ENCODE measurements at places on chromosomes 1 and 21. TPM values are rescaled to one million over a fixed set of nuclear protein-coding genes. Genes with fewer than 3 reads are reported as not detected.

- no peak for DNase-seq
Measured at GRCh38 chr1:150262388-150263320, 5.1 kb downstream of the CA14 start.

Gene C8B
- polyA plus RNA-seq = not detected

Gene DUSP23
- polyA plus RNA-seq = 50.1 TPM

DNA sequence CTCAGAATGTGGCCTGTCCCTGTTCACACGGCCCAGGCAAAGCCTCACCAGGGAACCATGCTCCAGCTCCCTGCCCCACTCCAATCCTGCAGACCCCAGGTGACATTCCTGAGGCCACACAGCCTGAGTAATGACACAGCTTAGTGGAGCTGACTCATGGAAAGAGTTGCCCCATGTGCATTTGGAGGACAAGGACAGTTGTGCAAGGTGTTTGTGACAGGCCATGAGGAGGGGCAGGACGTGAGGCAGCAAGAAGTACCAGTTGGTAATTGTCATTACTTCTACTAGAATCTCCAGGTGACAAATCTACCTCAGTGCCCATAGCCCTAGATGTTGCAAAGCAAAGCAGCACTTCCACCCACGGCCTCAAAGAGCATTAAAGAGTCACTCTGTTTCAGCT, 15.2 kb downstream of the PRR9 start:
- DNase-seq = no peak

Gene LRRC71
- 0.03 TPM for polyA plus RNA-seq

DNA sequence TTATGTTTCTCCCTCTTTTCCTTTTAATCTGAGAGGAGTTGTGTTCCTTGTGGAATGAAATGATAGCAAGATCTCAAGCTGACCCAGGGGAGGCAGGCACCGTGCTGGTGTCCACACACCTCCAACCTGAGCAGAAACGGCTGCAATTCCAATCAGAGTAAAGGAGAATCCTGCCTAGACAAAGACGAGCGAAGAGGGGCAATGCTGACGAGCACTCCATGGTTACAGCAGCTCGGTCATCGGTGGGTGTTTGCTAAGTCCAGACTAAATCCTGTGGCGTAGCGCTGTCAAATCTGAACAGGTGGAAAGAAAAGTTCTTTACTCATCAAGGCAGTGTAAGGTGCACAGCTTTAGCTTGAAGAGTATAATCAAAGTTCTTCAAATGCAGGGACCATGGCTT, 74.8 kb downstream of the PLD5 start:
- no peak for DNase-seq

Gene ANXA9
- 0.10 TPM for polyA plus RNA-seq

- DNase-seq = no peak
Measured at GRCh38 chr1:63223426-63223825, 98.9 kb upstream of the FOXD3 start.

- DNase-seq = peak; percentile 29
Measured at GRCh38 chr21:44918581-44919033, 2.1 kb downstream of the ITGB2 start.

DNA sequence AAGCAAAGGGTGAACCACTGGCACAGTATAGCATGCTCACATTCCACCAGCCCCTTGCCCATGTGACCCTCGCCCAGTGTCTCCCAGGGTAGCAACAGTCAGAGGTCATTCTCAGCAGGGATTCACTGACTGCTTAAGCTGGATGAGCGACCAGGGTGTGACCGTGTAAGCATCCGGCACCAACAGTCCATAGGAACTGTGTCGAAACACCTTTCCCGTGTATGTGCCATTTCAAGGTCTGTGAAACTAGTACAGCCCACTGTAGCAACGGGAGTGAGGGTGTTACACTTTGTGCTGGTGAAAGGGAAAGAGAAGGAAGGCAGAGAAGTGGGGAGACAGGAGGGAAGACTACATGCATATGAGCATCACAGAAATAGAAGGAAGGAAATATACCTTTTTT, 10.8 kb downstream of the PIK3C2B start:
- DNase-seq = no peak

Gene FASLG
- polyA plus RNA-seq = not detected

GRCh38 chr21:21547368-21547953, 549.3 kb downstream of the NCAM2 start:
- DNase-seq = no peak

Gene CCDC28B
- polyA plus RNA-seq = 44.3 TPM

GRCh38 chr1:91761295-91761721, 124.6 kb downstream of the TGFBR3 start:
- peak; percentile 63 for DNase-seq

Gene ZNF648
- polyA plus RNA-seq = not detected

- peak; percentile 56 for DNase-seq
Measured at GRCh38 chr1:178945763-178946266, 74.9 kb upstream of the ANGPTL1 start.

Gene MYCL
- polyA plus RNA-seq = 0.10 TPM

Gene GBP6
- polyA plus RNA-seq = 0.03 TPM

DNA sequence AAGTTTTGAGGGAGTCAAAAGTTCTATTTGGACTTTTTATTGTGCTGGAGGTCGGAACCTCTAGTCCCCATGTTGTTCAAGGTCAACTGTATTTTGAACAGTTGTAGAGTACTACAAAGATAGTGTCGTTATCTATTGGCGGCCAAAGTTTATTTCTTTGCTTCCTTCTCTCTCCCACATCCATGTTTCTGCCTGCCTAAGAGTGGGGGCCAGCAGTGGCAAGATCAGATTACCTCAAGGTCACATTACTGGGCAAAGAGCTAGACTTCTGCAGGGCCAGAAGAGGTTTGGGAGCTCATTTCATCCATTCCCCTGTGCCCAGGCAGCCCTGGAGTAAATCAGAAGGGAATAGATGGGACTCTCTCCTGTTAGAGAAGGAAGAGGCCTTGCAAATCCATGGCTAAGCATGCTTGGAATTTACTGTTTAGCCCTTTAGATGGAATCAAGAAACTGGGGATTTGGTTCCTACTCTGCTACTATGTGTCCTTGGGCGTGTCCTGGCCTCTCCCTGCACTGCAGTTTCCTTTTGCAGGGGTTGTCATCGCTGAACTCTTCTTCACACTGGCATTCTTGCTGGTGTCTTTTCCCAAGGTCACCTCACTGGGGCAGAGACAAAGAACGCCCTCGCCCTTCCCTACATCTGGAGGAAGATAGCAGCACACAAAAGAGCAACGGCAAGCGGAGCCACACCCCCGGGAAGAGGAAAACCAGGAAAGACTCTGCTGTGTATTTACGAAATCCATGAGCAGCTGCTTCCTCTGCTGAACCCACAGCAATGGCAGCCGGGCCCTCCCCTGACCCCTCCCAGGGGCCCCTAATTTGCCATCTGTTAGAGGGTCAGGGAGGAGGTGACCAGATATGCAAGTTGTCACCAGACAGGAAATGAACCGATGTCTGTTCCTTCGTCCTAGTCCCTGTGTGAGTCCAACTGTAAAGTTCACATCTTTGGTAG, 73.3 kb downstream of the PLPP3 start:
- peak; percentile 36 for DNase-seq

Gene DNMT3L
- not detected for polyA plus RNA-seq

- no peak for DNase-seq
Measured at GRCh38 chr21:33259428-33259827, 6.7 kb upstream of the IL10RB start.

Gene DIRAS3
- polyA plus RNA-seq = 0.39 TPM

DNA sequence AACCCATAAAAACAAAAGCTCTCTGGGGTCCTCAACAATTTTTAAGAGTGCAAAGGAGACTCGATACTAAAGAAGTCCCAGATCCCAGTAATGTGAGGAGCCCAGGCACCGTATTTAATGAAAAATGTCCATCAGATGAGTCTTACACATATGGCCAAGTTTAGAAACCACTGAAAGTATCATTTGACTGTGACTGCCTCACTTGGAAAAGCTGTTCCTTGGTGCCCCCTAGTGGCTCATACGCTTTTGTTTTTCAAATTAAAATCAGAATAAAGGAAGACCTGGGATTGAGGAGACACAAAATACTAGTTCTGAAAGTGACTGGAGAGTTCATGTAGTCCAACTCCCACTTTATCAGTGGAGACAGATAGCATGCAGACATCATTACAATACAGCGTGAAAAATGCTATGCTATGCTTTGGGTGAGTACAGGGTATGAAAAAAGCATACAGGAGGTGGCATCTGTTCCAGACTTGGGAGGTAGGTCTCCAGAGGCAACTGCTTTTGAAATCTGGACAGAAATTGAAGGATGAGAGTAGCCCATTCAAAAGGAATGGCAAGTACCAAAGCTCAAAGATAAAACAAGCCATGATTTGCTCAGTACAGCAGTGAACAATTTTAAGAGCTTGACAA, 33.8 kb downstream of the GDAP2 start:
- no peak for DNase-seq

DNA sequence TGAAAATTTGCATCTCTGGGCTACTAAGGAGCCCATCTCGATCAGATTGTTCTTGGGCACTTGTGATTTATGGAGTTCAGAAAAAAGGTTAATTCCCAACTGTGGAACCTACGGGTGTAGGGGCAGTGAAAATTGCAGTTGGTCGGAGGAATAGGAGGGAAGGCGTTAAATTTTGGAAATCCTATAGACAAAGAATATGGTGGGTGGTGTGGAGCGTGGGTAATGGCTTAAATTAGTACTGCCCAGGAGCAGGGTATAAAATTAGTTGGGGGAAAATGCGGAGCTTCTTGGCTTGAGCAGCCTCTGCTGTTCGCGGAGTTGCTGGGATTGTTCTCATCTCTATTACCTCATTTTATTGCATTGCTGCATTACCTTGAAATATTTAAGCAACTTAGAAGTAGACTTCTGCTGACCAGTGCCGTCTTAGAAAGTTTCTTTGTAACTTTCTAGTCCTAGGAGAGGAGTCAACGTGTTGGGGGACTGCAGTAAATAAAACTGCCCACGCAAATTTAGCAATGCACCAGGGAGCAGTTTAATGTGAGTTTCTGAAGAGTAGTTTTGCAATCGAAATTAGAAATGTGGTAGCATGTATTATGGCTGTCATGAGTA, 514 bp downstream of the S1PR1 start:
- DNase-seq = no peak

DNA sequence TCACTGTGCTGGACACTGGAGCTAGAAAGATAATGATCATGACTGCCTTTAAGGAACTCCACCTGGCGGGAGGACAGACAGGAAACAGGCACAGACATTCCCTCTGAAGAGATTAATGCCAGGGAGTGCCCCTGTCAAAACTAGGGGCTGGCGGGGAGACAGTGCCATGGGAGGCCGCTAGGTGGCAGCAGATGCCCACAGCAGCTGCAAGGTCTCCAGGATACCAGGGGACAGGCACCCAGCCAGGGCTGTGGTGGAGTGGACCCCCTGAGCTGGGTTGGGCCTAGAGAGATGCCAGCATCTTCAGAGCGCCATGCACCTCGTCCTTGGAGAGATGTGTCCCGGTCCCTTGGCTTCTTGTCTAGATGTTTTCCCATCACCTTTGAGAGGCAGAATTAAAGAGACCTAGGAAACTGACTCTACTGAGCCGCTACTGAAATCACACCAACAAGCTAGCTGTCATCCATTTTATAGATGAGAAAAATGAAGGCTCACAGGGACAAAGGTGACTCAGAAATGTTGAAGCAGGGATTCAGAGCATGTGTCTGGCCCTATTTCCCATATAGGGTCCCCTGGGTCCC, 3.6 kb downstream of the REN start:
- DNase-seq = peak; percentile 89

Gene S100A7
- not detected for polyA plus RNA-seq

DNA sequence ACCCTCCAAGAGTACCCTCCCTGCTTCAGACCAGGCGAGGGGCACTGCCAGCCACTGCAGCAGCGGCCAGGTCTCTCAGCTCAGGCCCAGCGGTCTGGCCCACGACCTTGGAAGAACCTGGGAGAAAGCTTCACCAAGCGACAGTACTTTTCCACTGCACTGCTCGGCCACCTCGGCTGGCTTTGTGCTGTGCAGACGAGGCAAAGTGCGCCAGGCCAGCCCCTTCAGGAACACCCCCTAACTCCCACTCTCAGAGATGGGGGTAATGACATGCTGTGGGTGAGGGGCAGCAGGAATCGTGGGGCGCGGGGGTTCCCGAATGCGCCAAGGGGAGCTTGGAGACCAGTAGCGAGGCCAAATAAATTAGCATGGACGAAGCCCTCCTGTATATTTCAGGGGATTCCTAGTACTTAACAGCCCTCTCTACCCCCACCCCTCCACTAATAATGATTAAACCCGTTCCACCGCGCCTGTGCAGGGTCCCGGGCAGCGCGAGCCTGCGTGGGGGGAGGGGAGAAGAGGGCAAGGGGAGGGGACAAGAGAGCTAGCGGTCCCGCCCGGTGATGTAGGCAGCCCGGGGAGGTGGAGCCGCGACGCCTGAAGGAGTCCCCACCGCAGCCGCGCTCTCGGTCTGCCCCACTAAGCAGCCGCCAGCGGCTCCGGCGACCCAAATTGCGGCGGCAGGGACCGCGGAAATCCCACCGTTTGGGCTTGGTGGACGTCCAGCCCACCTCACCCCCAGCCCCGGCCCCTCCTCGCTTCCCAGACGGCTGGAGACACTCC, at the start of gene FAM43B:
TSS of gene FAM43B (plus strand) at position 629 of the 783 bp plus-strand sequence. CDS start 401 bp downstream, outside the sequence.
- peak; percentile 82 for DNase-seq

Gene TSPEAR
- not detected for polyA plus RNA-seq

GRCh38 chr1:55120538-55120937, 81.2 kb downstream of the PCSK9 start:
- no peak for DNase-seq
